ENCODE measurements at places on chromosomes 6 and 20. TPM values are rescaled to one million over a fixed set of nuclear protein-coding genes. Genes with fewer than 3 reads are reported as not detected.

DNA sequence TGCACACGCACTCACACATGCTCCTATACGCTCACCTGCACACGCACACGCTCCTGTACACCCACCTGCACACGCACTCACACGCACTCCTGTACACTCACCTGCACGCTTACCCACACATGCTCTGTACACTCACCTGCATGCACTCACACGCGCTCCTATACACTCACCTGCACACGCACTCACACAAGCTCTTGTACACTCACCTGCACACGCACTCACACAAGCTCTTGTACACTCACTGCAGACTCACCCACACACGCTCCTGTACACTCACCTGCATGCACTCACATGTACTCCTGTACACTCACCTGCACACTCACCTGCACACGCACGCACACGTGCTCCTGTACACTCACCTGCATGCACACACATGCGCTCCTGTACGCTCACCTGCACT is 22.0 kb upstream of the TAF4 start:
- no peak for DNase-seq

DNA sequence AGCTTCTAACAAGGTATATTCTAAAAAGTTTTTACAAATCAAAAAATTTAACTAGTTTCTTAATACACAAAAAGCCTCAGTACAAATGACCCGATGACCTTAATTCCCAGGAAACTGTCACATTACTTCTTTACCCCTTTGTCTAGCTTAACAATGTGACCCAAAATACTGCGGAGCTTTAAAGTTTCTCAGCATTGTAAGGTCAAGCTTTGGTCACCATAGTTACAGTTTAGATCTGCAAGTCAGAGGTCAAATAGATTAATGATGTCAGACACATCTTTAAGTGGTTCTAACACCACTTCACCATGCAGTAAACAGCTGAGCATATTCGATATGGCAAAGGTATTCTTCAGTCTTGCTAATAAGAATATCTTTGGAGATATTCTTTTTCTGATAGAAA is 36.8 kb upstream of the FLRT3 start:
- DNase-seq = no peak

DNA sequence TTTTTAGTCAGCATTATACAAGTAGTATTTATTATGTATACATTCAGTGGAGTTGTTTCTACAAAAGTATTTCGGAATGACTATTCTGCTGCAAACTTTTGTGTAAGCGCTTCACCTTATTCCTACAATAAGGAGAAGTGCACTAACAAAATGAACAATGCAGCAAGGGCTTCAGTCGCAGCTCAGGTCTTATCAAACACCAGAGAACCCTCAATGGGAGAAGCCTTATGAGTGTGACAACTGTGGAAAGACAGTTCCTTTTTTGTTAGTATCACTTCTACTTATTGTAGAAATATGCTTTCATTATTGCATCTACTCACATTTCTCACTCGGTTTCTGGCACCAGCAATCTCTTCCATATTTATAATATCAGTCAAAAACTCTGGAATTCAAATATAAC is 18.8 kb downstream of the ZKSCAN3 start:
- no peak for DNase-seq

DNA sequence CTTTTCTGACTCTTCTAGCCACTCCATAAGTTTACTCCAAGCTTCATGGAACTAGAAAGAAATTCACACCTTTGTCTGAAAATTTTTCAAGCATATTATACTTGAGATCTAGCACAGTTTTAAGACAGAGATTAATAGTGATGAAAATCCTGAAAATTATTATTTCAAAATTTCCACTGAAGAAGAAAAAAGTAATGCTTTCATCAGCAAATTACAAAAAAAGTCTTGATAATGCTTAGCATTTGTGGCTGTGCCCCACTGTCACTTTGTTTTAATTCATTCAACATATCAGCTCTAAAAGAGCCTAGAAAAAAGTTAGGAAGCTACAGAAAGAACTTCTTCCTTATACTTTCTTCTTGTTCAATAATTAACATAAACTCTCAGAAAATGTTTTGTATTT is 153.1 kb downstream of the DST start:
- DNase-seq = no peak

The TUBB2B gene
- total RNA-seq = 320 TPM

The C6orf163 gene
- 1.4 TPM for total RNA-seq

- DNase-seq = no peak
Measured at GRCh38 chr6:107620732-107621131, 130.8 kb downstream of the SOBP start.

DNA sequence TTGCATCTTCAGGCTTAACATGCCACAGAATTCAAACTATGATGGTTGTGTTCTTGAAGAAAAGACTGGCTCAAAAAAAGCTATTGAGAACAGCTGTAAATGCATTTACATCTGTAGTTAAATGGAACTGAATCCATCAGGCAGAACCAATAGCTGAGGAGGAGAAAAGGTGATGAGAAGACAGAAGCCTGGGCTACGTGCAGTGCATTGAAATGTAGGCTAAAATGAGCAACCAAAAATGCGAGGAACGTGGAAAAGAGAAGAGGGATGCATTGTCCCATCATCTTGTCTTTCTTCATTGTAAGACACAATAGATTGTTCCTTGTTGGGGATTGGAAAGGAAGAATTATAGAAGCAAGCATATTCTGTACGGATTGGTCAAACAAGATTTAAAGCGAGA is 13.8 kb upstream of the HDDC2 start:
- DNase-seq = no peak

DNA sequence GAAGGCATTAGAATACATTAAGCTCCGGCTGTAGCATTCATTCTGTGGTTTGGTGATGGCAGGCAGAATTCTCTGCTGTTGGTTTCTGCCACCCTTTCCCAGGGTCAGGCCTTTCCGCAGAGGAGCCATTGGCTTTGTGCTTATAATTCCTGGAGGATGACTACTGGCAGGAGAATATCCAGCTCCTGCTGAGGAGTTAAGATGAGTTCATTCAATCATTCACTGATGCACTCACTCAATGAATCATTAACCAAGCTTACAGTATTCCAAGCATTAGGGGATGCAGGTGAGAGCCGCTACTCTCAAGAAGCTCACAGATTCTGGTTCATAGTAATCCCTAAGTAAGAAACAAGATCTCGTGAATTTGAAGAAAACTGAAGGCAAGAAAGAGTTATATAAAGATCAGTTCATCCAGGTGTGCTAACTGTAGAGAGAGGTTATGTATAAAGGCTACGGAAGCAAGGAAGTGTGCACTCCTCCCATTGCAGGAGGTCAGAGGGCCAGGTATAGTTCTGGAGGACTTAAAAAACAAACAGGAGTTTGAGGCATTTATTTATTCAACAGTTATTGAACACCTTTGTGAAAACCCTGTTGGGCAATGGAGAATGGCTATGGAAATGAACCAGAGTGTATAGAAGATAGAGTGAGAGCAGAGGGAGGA is 75.5 kb downstream of the HMGN3 start:
- DNase-seq = no peak

The IL17A gene
- not detected for total RNA-seq

DNA sequence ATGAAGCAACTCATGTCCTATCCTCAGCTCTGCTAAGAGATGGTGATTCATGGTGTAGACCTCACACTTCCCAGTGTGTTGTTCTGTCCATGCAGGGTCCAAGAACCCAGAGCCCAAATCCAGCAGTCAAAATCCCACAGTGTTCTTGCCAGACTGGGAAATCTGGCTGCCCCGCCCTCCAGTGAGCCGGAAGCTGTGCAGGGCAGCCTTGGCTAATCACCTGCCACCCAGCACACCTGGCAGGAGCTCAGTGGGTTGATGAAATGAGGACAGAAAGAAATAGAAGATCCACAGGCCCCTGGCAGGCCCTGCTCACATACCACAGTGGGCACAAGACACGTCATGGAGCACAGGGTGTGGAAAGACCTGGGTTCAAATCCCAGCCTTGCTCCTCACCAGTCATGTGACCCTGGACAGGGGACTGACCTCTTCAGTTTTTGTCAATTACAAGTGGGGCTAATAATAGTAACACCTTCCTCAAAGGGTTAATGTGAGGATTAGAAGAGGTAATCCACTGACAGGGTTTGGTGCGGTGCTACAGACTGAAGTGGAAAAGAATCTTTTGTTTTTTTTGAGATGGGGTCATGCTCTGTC is 13.6 kb upstream of the GUCA1A start:
- no peak for DNase-seq

- no peak for DNase-seq
Measured at GRCh38 chr20:39775110-39775509, 813.0 kb downstream of the DHX35 start.

GRCh38 chr20:58459058-58459750 is 56.0 kb downstream of the APCDD1L start:
- no peak for DNase-seq

The CTAGE9 gene
- not detected for total RNA-seq

The LY6G5B gene
- total RNA-seq = 21.3 TPM

DNA sequence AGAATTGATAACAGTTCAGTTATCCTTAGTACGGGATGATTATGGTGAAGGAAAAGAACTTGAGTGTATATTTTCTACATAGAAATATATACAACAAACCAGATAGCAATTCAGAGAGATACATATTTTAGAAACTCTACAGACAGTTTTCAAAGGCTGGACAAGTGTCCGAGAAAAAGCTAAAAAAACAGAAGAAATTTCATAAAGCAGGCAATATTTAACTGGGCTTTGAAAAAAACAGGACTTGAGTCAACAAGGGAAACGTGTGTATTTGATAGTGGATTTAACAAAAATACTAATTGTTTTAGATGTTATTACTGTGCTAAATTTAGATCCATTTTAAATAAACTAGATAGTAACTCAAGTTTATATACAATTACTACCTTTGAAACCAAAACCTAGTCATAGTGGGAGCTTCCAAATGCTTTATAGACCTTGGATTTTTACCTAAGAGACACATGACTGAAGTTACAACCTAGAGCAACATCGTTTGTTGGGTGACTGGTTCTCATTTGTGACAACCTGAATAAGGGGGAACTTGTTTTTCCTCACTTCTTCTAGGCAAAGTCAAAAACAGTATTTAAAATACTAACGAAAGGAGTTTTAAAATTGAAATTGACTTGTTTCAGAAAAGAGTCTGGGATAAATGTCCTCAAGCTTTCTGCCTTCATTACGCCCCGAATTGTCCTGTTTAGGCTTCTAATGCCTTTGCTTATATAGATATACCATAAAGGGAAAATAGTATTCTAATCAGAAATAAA is 116.7 kb upstream of the PRSS16 start:
- no peak for DNase-seq

Measured in H9 (cell line).